Activated CD4-positive, alpha-beta T cell treated with anti-CD3 and anti-CD28 coated beads, Interleukin-2, Interleukin-6, amounts not matched to agents 100 ng/mL and 50 ng/mL, durations not matched to agents 16 hours and 8 hours (primary cell): ENCODE measurements at places on chromosomes 7 and 10.

- no peak for DNase-seq
Measured at GRCh38 chr10:112531421-112531820, 84.4 kb downstream of the VTI1A start.

DNA sequence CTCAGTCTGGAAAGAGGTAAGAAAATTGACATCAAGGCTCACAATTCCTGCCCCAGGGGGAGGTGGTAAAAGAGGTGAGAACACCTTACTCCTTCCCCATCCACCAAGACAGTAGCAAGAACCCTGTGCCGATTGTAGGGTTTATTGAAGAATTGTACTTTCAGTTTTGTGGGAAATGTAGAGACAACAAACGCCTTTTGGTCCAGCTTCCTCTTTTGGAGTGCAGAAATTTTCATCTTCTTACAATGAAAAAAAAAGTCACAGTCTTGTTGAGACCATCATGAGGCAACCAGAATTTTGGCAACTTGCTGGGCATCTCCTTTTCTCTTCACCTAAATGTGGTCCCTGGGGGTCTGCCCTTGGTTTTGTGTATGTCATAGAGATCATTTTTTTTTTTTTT is 217.7 kb downstream of the TMEM178B start:
- no peak for DNase-seq

GRCh38 chr10:75648854-75649253 is 217.4 kb downstream of the LRMDA start:
- no peak for DNase-seq

- no peak for DNase-seq
Measured at GRCh38 chr7:82173400-82174021, 270.1 kb downstream of the CACNA2D1 start.

DNA sequence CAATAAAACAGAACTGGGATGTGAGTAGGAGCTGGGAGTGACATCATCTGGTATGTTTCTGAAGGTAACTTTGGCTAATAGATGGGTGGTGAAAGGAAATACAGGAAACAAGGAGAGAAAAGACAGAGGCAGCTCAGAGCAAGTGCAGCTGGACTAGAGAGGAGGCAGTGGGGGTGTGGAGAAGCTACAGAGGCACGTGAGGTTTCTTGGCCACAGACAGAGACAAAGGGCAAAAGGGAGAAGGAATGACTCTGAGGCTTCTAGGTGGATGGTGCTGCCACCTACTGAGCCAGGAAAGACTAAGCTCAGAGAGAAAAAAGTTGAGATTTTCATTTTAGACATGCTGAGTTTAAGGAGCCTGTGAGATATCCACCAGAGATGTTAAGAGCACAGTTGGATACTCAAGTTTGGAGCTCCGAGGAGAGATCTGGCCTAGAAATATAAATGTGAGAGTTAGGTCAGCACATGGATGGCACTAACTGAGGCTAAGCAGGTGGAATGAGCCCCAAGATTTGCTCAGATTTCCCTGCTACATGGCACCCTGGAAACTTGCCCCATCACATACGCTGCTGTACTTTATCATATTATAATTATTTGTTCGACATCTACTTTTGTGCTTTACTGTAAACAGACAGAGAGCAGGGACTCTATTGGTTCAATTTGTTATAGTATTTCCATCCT is 293.0 kb upstream of the IMMP2L start:
- peak; percentile 31 for DNase-seq

DNA sequence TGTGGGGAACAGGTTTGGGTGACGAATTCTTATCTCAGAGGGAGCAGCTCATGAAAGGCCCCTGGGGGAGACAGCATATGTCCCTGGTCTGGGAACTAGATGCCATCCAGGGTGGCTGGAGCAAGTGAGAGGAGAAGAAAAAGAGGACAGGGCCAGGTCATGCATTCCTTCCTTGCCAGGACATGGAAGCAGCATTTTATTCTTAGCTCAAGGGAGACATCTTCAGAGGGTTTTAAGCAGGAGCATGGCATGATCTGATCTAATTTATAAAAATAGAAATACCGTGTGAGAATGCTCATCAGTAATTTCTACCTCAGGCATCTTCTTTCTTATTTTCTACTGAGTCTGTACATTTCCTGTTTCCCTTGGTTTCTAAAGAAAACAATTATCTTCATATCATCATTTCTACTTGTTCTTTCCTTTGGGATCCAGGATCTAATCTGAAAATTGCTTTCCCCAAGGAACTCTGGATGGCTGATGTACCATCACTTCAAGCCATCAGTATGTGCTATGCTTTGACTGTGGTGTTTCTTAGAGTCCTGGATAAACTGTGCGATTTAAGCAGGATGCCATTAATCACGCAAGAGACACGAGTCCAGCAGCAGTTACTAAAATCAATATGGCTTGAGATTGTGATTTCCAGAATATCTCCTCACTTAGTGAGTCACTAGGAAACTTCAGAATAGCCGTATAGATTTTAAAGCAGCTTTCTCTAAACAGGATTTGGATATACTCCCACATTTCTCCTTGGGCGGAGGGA is 386.2 kb downstream of the GALNT17 start:
- DNase-seq, result no peak

DNA sequence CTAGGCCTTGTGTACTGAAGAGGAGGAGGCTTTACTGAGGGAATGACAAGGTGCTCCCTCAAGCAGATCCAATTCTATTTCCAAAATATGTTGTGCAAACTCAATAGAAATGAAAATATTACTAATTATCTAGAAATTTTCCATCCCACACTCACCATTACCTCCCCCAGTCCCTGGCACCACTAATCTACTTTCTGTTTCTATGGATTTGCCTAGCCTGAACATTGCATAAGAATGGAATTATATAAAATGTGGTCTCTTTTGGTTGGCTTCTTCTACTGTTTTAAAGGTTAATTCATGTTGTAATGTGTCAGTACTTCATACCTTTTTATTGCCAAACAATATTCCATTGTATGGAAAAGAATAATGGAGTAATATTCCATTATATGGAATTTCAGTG is 18.7 kb upstream of the NUB1 start:
- DNase-seq, result no peak

- no peak for DNase-seq
Measured at GRCh38 chr7:1818575-1819258, 148.6 kb downstream of the ELFN1 start.

GRCh38 chr7:130421684-130422083 is 19.1 kb downstream of the CEP41 start:
- peak; percentile 51 for DNase-seq
